Endothelial cell of umbilical vein (primary cell): ENCODE measurements at places on chromosomes 7 and 10. TPM values are rescaled to one million over a fixed set of nuclear protein-coding genes. Genes with fewer than 3 reads are reported as not detected.

The FAM221A gene
- 6.1 and 8.1 TPM in 2 replicates for total RNA-seq

The SAMD9L gene
- total RNA-seq, result 10.5 and 14.9 TPM in 2 replicates

The ASAH2 gene
- total RNA-seq, result 1.1 and 3.4 TPM in 2 replicates

The AKR1D1 gene
- not detected in 2 replicates for total RNA-seq

The FKBP14 gene
- 37.4 and 37.6 TPM in 2 replicates for total RNA-seq

The SIRT1 gene
- 14.8 and 15.1 TPM in 2 replicates for total RNA-seq

The FGFBP3 gene
- total RNA-seq, result 0.38 and 0.53 TPM in 2 replicates

- no peak overlapping the region for H3K4me3 ChIP-seq
- no peaks in the 10 kb centered on the region for H3K36me3 ChIP-seq
- H3K27ac ChIP-seq, result no peak overlapping the region
- no peaks in the 10 kb centered on the region for H3K27me3 ChIP-seq
- no peak for DNase-seq
Observed at GRCh38 chr7:123484199-123484598, 50.2 kb downstream of the IQUB start.

GRCh38 chr7:91633013-91633441 lies 247.5 kb downstream of the MTERF1 start:
- peaks cover 22% of the 10 kb centered on the region for H3K4me1 ChIP-seq
- H3K27me3 ChIP-seq, result no peaks in the 10 kb centered on the region
- no peak overlapping the region for H3K27ac ChIP-seq
- no peaks in the 10 kb centered on the region for H3K36me3 ChIP-seq
- no peak overlapping the region for H3K4me3 ChIP-seq

GRCh38 chr10:34380856-34381255 lies 434.2 kb downstream of the PARD3 start:
- H3K27ac ChIP-seq, result no peak overlapping the region
- H3K27me3 ChIP-seq, result no peaks in the 10 kb centered on the region
- peak; percentile 54 for DNase-seq
- no peaks in the 10 kb centered on the region for H3K4me1 ChIP-seq
- H3K4me3 ChIP-seq, result no peak overlapping the region
- no peaks in the 10 kb centered on the region for H3K36me3 ChIP-seq

DNA sequence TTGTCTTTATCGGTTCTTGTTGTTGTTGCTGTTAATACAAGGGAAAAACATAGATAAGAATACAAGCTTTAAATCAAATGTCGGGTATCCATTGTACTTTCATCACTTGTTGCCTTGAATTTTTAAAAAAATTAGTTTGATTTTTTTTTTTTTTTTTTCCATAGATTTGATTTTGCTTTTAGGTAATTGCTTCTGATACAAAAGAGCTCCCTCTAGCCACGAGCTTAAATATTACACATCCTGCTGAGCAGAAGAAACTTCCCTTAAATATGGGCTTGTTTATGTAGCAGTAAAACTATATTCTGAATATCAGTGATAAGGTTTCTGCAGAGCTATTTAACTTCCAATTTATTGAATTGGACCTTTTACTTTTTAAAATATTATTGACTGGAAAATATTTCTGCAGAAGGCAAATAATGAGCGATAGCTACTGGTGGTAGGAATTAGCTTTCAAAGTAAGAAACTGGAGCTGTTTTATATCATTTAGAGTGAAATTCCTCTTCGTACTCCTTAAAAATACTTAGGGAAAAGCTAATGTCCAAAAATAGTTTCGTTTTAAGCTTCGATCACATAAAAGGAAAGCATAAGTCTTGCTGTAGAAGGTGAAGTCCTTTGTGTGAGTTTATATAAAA lies 216.9 kb downstream of the POLR1F start:
- H3K4me3 ChIP-seq, result no peak overlapping the region
- H3K36me3 ChIP-seq, result no peaks in the 10 kb centered on the region
- no peak overlapping the region for H3K27ac ChIP-seq
- H3K4me1 ChIP-seq, result no peaks in the 10 kb centered on the region
- DNase-seq, result peak; percentile 54

DNA sequence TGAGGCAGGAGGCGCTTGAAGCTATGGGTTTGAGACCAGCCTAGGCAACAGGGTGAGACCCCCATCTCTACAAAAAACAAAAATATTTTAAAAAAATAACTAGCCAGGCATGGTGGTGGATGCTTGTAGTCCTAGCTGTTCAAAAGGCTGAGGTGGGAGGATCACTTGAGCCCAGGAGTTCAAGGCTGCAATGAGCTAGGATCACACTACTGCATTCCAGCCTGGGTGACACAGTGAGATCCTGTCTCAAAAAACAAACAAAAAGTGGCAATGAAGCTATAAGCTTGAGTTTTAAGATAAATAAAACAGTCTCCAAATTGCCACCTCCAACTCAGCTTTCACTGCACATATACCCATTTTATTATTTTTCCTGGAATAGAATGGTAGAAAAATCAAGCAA lies 281.3 kb downstream of the IPMK start:
- no peak overlapping the region for H3K27ac ChIP-seq
- H3K4me3 ChIP-seq, result no peak overlapping the region
- no peak for DNase-seq
- no peaks in the 10 kb centered on the region for H3K27me3 ChIP-seq
- no peaks in the 10 kb centered on the region for H3K4me1 ChIP-seq

DNA sequence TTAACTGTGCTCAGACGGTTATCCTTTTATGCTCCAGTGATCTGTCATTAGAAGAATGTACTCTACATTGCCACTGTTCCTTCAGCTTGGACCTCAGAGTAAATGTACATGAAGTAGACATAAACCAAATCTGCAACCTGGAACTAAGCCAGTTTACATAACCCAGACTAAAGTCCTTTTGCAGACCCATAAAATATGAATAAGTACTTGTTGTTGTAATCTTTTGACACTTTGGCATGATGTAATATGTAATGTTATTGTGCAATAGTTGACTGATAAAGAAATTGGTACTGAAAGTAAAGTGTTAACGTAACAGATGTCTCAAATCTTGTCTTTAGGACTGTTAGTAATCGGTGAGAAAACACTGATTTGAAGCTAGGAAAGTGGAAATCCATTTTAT lies 115.8 kb upstream of the SORCS1 start:
- no peak overlapping the region for H3K4me3 ChIP-seq
- no peaks in the 10 kb centered on the region for H3K4me1 ChIP-seq
- no peaks in the 10 kb centered on the region for H3K27me3 ChIP-seq
- DNase-seq, result no peak

GRCh38 chr7:52325237-52325636 lies 710.2 kb upstream of the POM121L12 start:
- no peaks in the 10 kb centered on the region for H3K27me3 ChIP-seq
- no peaks in the 10 kb centered on the region for H3K4me1 ChIP-seq
- H3K27ac ChIP-seq, result no peak overlapping the region
- DNase-seq, result no peak
- H3K4me3 ChIP-seq, result no peak overlapping the region

GRCh38 chr7:99829524-99830160 lies 1.8 kb downstream of the CYP3A43 start:
- H3K4me1 ChIP-seq, result no peaks in the 10 kb centered on the region
- no peak overlapping the region for H3K4me3 ChIP-seq
- peaks cover 17% of the 10 kb centered on the region for H3K27me3 ChIP-seq
- no peak overlapping the region for H3K27ac ChIP-seq
- H3K36me3 ChIP-seq, result no peaks in the 10 kb centered on the region

DNA sequence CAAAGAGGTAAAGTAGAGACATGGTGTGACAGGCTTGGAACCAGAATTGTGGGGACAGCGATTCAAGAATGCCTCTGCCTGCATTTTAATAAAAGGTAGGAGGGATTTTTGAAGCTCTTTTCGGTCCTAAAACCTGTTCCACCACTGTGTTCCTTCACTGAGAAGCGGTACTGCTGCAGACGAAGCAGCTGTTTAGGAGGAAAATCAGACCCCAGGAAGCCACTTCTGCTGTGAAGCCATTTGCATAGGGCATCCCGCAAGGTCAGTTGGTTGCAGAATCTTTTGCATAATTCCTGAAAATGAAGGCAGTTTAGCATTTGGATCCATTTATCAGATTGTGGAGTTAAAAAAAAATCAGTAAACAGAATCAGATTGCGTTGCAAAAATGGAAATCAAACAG lies 183.3 kb upstream of the PRKCQ start:
- no peak for DNase-seq
- no peak overlapping the region for H3K4me3 ChIP-seq
- no peak overlapping the region for H3K27ac ChIP-seq
- peaks cover 5% of the 10 kb centered on the region for H3K27me3 ChIP-seq
- H3K36me3 ChIP-seq, result no peaks in the 10 kb centered on the region

GRCh38 chr10:114879541-114880158 lies 58.1 kb downstream of the FHIP2A start:
- H3K4me1 ChIP-seq, result no peaks in the 10 kb centered on the region
- no peaks in the 10 kb centered on the region for H3K36me3 ChIP-seq
- no peaks in the 10 kb centered on the region for H3K27me3 ChIP-seq
- no peak overlapping the region for H3K4me3 ChIP-seq

GRCh38 chr7:87330316-87330715 lies 15.1 kb upstream of the CROT start:
- H3K4me1 ChIP-seq, result no peaks in the 10 kb centered on the region
- H3K27me3 ChIP-seq, result no peaks in the 10 kb centered on the region
- no peak for DNase-seq
- H3K36me3 ChIP-seq, result no peaks in the 10 kb centered on the region

DNA sequence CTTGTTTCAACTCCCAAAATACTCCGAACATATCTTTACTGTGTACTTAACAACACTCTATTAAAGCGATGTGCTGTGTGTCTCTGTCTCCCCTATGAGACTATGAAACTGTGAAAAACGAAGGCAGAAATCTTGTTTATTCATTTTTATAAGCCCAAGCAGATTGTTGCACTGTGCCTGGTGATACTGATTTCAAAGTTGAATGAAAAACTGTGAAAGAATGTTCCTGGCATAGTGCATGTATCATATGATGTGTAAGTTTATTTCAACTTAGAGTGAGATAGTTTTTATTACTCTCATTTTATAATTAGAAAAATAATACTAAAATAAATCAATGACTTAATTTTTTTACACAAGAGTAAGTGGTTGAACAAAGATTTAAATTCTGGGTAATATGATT lies 471.9 kb upstream of the PCDH15 start:
- no peak overlapping the region for H3K27ac ChIP-seq
- DNase-seq, result no peak
- H3K36me3 ChIP-seq, result no peaks in the 10 kb centered on the region
- H3K4me3 ChIP-seq, result no peak overlapping the region

- no peak overlapping the region for H3K27ac ChIP-seq
- DNase-seq, result no peak
- no peaks in the 10 kb centered on the region for H3K36me3 ChIP-seq
- H3K4me3 ChIP-seq, result no peak overlapping the region
- H3K4me1 ChIP-seq, result no peaks in the 10 kb centered on the region
Observed at GRCh38 chr7:113131367-113131766, 13.0 kb upstream of the SMIM30 start.

GRCh38 chr10:11887381-11888227 lies 64.4 kb downstream of the PROSER2 start:
- H3K4me3 ChIP-seq, result no peak overlapping the region
- no peaks in the 10 kb centered on the region for H3K27me3 ChIP-seq
- H3K4me1 ChIP-seq, result no peaks in the 10 kb centered on the region
- DNase-seq, result no peak
- no peaks in the 10 kb centered on the region for H3K36me3 ChIP-seq

DNA sequence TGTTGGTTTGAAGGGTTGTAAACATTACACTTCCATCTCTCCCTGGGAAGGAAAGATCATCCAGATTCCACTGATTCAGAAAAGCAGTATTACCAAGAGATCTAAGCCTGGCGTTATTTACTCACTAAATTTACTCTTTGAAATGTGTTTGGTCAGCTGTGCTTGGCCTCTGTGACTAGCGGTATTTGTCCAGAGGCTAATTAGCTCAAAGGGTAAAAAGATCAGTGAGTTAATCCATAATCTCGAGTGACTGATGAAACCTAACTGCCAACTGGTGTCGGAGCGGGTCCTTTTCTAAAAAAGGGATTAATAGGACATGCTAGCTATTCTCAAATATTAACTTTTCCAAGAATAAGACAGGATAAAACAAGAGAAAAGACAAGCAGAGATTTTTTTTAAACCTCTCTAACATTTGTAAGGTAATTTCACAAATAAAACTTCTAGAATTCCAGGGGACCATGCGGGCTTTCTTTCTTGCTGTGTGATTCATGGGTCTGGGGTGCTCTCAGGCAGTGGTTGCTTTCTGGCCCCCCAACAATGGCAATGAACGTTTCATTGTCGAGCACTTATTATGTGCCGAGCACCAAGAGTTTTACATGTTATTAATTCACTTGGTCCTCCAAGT lies 247.3 kb upstream of the AOAH start:
- DNase-seq, result no peak
- no peaks in the 10 kb centered on the region for H3K36me3 ChIP-seq
- H3K27ac ChIP-seq, result no peak overlapping the region
- H3K4me1 ChIP-seq, result peaks cover 5% of the 10 kb centered on the region
- no peaks in the 10 kb centered on the region for H3K27me3 ChIP-seq
